ENCODE measurements at places on chromosomes 11 and 22.

- no peak for DNase-seq
These were observed 270.7 kb downstream of the TBC1D22A start for GRCh38 chr22:47032956-47033647.

DNA sequence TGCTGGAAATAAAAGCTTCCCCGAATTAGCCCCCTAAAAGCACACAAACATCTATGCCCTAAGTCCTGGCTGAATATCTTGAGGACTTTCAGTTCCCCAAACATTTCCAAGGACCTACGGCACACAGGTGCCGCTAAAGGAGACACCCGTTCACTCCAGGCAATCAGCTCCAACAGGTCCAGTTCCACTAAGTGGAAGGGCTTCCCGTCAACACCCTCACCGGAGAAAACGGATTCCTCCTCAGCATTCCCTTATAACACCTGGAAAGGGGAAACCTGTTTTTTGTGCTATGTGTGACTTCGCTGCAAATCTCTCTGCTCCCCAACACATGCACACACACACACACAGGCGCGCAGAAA lies 3.9 kb downstream of the TENM4 start:
- no peak for DNase-seq

DNA sequence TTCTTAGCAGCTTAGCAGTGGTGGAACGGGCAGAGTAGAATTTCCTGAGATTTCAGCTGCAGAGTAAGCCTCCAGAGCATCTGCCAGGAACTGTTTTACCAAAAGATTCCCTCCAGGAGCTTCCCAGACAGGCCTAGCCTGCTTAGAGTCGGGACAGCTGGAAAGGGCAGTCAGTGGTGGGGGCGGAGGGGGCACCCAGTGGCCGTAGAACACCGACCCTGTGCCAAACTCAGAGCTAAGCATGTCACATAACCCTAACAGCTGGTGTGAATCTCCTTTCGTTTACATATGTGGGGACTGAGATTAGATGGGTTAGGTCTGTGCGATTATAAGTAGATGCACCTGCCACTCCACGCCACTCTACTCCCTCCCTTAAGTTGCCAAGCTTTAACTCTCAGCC lies 80.0 kb upstream of the CRTAM start:
- DNase-seq = no peak

DNA sequence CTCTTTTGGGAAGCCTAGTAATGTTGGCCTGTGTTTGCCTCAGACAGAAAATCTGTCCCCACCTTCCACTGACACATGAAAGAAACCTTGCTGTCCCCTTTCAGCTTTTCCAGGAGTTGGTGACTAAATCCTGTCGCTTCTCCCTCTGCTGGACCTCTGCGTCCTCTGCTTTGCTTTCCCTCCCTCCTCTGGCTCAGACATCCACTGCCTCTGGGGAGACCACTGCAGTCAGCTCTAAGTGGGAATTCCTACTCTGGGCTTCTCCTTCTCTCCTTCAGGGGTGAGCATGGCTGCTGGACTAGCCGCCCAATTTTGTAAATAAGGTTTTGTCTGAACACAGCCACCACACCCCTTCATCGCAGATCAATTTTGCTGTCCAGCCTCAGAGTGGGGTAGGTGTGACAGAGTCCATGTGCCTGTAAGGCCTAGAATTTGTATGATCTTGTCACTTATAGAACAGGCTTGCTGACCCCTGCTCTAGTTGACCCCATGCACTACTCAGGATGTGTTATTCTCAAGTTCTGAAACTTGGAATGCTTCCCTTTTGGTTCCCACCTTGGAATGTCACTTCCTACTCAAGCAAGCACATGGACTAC lies 23.0 kb downstream of the LRRC74B start:
- no peak for DNase-seq

DNA sequence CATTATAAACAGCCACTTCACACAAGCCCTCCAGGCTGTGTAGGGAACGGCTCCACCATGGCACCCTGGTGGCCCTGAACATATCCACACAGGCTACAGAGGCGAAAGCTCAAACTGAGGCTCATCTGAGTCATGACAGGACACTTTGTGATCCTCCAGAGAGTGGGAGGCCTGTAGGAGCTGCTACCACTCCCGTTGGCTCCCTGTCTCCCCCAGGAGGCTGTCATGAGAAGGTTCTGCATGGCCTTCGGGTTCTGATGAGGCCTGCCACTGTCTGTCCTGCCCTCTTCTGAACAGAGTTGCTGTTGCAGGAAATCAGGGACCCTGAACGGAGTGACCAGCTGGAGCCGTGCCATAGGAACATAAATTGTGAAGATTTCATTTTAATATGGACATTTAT lies 23.8 kb upstream of the ALDH3B2 start:
- peak; percentile 1 for DNase-seq

DNA sequence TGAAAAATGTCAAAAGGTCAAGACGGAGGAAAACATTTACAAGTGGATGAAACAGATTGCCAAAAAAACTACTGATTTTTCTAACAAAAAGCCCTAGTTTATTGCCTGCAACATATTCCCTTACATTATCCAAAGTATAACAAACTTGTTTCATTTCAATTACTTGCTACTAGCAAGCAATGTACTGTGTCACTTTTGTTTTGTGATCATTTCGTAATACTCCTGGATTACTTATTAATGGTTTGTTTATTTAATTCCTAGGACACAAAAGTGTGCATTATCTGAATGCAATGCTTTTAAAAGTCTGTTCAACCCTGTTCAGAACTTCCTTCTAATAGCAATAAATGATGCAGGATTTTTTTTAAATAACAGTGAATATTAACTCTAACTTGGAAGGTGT lies 50.9 kb downstream of the CCDC34 start:
- DNase-seq = no peak

- DNase-seq = no peak
These were observed 161.1 kb downstream of the NAV2 start for GRCh38 chr11:19873730-19874129.

DNA sequence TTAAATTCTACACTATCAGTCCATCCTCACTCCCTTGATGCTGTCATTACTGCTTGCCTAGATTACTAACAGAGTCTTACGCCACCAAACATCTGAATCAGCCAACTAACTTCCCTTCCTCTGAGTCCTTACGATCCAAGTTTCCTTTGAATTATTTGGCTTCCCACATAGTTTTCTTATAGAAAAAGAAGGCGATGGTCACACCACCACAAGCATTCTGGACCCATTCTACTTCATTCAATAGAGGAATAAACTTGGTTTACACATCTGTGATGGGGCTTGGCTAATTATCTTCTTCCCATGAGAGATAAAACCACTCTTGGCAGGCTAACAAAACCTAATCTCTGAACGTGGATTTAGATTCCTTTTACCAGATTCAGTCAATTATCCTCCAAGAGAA lies 35.0 kb downstream of the INTS4 start:
- DNase-seq = peak; percentile 28

DNA sequence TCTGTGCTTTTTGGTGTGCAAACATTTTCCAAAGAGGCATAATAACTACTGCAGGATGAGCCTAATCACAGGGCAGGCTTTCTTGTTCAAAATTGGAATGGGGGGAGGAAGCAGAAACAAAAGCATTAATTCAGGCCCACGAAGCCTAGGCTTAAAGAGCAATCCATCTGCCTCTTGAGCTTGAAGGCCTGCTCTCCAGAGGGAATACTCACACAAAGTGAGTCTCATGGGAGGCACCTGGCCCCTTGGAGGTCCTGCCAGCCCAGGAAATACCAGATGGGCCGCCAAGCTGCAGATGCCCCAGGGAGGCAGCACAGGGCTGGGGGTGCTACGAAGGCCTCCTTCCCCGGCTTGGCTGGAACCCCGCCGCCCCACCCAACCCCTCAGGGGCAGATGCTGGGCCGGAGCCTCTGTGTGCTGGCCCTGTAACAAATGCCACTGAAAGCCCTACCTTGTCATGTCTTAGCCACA lies 39.3 kb upstream of the COMT start:
- no peak for DNase-seq

DNA sequence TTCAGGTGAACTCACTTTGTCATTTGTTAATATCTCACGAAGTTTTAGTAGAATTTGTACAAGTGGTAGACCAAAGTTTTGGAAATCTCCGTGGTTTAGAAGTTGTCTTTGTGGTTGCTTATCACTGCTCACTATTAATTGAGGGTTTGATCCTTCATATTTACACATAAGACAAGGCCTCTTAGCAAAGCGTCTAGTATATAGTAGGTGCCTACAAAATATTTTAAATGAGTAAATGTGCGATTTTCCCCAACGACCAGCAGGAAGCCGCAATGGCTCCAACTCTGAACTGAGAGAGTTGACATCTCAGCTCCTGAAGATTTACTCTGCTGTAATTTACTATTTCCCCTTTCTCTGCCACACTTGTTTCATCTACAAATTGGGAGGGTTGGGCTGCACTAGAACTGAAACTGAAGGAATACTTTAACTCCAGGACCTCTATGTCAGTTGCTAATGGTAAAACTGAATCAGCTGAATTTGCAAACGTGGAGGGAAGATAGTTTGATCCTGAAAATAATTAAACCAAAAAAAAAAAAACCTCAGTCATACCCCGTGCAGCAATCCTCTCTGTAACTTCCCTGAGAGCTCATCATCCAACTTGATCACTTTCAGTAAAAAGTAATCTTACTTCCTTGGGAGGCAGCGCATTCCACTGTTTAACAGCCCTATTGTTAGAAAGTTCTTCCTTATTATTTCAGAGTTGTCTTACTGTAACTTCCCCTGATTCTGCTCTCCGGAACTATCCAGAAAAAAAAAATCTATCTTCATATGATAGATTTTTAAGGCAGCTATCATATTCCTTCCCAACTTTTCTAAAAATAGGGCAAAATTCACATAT lies 1.3 kb upstream of the SBF2 start:
- peak; percentile 89 for DNase-seq

DNA sequence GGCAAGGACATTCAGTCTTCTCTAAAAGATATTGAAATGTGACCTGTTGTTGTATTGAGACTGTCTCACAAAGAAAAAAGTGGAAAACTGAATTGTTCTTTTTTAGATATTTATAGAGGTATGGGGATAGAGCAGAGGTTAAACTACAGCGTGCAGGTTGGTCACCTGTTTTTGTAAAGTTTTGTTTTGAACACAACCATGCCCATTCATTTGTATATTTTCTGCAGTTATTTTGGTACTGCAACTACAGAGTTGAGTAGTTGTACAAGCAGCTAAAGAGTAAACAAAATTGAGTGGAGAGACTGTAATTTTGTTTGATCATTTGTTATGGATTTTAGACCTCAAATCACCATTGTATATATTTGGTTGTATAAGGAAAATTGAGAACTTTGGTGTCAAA lies 11.3 kb downstream of the EED start:
- no peak for DNase-seq

- DNase-seq = no peak
These were observed 6.8 kb downstream of the TOLLIP start for GRCh38 chr11:1302461-1303125.

DNA sequence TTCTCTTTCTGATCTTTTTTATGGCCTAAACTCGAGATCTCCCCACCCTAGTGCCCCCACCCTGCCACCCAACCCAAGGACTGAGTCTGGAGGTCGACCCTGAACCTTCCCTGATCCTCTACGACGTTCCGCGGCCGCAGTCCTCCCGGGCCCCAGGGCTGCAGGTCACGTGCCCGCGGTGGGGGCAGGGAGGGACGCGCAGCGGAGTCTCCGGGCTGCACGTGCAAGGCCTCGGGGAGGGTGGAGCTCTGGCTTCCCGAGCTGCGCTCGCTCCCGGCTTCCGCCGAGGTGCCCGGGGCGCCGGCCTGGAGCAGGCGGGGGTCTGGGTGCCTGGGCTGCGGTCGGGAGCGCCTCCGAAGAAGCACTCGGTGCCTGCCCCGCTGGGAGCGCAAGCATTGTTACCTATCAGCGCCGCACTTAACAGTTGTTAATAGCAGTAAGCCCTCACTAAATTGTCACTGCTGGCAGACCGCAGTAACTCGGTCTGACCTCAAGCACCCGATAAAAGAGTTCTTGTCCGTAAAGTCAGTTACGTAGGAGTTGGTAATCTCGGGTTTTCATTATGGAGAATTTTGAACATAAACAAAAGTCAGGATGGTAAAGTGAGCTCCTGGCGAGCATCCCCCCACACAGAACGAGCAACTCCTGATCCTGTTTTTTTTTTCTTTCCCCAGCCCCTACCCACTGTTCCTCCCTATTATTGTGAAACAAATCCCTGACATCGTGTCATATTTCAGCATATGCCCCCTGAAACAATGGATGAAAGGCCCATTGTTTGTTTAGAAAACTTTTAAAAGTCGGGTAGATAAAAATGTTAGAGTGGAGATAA lies 69.7 kb upstream of the EP300 start:
- peak; percentile 82 for DNase-seq

DNA sequence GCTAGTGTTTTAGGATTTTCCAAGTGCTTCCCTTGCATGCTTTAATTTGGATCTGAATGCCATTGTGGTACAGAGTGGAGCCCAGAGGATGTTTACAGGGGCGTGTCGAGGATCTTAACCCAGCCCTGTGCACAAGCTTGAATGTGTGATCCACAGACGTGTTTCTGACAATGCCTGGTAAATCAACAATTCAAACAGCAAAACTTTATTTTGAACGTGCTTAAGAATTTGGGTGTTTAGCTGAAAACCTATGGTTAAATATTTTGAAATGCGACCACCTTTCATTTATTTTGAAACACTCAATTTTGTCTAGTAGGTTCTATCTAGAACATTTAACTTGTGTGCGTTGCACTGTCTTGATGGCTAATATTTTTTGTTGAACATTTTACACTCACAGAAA lies 1.8 kb downstream of the TUBA8 start:
- DNase-seq = no peak

DNA sequence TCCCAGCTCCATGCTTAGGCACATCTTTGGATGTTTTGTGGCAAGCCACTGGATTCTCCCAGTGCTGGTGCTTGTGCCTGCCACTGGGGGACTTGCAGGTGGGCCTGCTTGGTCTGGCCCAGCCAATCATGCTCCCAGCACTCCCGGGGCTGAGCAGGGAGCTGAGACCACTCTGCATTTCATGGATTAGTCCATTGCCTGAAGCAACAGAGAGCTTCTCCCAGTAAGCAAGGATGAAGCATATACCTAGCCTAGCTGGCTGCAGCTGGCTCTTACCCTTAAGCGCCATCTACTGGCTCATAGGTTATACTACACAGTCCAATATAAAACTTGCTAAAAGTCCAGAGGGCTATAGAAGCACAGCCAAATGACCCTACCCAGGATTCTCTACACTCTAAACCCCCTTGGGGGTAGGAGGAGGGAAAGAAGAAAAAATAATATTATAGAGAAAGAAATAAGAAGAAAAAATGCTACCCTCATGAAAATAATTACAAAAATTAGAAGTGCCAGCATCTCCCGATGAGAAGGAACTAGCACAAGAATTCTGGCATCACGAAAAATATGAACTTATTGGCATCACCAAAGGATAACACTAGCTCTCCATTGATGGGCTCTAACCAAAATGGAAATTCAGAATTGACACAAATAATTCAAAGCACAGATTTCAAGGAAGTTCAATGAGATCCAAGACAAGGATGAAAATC lies 275.3 kb downstream of the C11orf87 start:
- DNase-seq = peak; percentile 50

Data from inflammatory macrophage treated with lipopolysaccharide for 4 hours (primary cell).